ENCODE measurements at places on chromosomes 7 and 10.

- no peak for DNase-seq
Observed at GRCh38 chr7:43769281-43769680, 10.8 kb downstream of the BLVRA start.

- DNase-seq = no peak
Observed at GRCh38 chr7:131839967-131840690, 283.7 kb upstream of the PODXL start.

DNA sequence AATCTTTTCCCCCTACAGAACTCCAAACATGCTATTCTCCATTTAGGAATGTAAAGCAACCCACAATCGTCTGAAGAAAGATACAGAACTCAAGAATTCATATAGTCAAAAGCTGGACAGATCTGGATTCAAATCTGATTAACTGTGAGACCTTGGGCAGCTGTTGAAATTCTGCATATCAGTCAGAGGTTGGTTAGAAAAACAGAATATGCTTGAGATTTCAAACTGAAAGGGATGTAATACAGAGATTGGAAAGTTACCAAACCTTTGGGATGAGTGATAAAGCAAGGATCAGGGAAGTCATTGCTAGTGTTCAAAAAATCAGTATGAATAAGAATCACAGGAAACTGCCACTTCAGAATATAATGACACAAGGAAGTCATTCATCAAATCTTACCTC lies 406.6 kb downstream of the HTR7 start:
- no peak for DNase-seq

GRCh38 chr7:75646571-75647102 lies 92.1 kb downstream of the HIP1 start:
- no peak for DNase-seq

DNA sequence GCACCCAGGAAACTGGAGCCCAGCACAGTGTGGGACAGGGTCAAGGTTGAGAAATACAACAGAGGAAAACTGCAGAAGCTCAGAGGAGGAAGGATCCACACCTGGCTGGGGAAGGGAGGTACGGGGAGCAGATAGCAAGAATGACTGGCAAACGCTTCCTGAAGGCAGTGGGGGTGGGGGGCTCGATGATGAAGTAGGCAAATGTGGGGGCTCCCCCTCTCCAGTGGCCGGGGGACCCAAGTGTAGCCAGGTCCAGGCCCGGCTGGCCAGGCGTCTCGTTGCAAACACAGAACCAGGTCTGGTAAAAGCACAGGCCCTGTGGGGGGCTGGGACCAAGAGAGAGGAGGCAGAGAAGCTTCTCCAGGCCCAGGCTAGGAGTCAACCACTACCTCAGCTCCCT lies 7.7 kb downstream of the CHST15 start:
- no peak for DNase-seq

DNA sequence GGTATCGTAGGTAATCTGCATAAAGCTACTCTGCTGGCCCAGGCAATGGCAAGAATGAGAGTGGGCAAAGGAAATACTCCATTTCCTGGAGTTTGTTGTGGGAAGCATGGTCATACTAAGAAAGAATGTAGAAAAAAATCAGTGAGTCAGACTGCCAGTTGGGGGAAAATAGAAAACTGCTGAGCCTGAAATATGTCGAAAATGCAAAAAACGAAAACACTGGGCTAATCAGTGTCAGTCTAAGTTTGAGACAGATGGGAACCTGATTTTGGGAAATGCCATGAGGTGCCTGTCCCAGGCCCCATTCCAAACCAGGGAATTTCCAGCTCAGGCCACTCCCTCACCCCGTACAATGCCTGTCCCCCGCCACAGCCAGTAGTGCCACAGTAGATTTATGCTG lies 150.0 kb downstream of the ZNF33B start:
- DNase-seq = no peak

DNA sequence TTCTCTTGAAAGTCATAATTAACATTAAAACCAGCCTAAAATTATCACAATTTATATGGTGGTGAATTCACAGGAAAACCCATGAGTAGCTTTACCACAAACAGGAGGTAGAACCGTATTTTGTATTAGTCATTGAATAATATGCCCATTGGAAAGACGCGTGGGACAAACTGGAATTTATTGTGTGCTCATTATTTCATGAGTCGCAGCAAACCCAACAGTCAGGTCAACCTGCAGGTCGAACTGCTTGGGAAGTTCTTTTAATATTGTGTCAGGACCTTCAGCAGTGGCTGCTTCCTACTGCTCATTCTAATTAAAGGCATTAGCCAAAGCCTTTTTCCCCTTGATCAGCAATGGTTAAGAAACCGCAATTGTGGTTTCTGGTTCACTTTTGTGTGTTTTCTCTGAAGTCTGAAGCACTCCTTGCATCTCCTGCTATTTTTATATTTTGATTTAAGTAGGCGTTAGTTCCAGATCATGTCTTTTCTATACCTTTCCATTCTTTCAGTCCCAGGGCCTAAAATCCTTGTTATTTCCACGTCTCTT lies 100.1 kb downstream of the RAB11FIP2 start:
- DNase-seq = no peak

DNA sequence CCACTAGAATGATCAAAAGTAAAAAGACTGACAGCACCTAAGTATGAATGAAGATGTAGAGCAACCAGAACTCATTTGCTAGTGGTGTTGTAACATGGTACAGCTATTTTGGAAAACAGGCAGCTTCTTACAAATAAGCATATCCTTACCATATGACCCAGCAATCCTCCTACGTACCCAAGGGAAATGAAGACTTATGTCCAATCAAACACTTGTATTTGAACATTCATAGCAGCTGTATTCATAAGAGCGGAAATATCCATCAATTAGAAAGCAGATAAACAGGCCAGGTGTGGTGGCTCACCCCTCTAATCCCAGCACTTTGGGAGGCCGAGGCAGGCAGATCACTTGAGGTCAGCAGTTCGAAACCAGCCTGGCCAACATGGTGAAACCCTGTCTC lies 53.0 kb downstream of the KLRG2 start:
- no peak for DNase-seq

- DNase-seq = peak; percentile 84
Observed at GRCh38 chr7:30252885-30253795, 31.3 kb upstream of the ZNRF2 start.

- no peak for DNase-seq
Observed at GRCh38 chr10:62687230-62687748, 117.2 kb upstream of the ADO start.

DNA sequence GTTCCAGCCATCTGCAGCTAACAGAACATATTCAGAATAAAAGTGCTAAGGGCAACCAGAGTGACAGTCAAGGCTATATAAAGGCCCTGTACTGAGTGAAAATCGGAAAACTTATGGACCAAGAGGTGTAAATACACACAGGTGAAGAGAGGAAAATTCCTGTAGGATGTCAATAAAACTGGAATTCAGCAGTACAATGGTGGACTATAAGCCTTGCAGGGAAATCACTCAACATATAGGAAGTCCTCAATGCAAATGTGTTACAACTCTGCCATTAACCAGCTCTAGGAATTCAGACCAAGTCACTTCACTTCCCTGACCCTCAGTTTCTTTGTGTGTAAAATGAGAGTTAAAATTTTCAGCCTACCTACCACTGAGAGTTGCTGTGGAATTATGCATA lies 7.7 kb downstream of the USP6NL start:
- no peak for DNase-seq

DNA sequence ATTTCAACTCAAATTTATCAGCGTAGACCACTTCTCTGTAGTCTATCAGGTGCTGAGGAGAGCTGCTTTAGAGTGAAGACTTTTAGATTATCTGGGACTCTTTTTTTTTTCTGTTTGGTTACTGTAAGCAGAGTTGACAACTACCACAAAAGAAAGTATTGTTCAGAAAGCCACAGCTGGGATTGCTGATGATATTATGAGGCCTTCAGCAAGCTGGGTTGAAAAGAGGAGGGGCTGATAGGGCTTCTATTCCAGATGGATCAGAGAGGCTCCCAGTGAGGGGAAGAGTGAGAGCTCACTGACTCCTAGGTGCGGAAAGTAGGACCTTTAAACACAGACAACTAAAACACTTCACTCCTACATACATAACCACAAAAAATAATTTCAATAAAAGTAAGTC lies 188.5 kb upstream of the FERD3L start:
- no peak for DNase-seq

DNA sequence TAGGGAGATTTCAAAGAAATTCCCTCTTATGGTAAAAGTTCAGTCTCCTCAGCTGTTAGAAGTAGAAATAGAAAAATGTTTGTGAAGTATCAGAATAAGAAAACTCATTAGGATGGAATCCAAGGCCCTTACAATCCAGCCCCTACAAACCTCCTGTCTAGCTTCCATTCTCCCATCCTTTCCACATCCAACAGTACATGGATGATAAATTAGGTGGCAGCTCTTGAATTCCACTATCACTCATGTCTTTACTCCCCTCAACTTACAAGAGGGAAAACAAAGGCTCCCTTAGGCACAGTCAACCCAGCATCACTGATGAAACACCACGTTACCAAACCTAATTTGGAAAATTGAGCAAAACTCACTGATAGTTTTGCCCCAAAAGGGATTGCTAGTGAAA lies 23.0 kb downstream of the FAM13C start:
- DNase-seq = no peak

DNA sequence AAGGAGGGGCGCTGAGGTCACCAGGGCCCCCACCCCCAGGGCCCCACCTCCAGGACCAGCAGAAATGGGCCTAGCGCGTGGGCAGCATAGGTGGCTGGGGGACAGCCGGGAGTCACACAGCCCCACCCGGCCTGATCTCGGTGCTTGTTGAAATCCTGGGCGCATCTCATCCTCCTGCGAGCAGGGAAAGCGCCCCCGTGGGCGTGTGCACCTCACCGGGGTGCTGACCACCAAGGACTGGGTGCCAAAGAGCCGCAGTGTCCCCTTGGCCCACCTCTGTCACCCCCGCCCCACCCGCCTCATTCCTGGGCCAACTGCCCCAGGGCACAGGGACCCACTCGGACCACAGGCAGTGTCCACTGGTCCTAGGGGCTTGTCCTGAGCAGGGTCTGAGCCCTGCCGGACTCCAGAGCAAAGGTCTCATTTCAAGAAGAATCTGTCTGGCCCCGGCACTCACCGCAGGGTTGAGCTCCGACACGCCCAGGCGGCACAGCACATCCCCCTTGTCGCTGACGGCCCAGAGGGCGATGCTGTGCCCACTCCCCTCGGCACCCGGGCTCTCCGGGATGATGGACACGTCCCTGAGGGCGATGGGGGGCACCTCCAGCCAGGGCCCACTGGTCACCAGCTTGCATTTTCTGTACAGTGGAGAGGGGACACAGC lies 11.4 kb downstream of the BHLHA15 start:
- DNase-seq = no peak

DNA sequence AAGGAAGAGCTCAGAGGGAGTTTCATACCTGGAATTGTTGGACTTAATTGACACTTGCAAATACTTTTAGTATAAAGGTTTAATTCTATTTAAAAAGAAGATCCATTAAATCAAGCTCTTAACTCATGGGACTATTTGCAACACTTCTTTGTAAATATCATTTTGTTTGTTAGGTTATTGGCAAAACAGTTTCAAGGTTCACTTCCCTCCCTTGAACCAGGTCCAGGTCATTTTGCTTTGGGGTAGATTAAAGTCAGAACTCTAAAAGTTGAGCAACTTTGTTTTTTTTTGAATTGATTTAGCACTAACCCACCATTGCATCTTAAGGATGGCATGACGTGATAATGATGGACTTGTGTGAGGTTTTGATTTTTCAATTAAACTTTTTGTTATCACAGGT lies 45.9 kb downstream of the ZRANB1 start:
- no peak for DNase-seq

DNA sequence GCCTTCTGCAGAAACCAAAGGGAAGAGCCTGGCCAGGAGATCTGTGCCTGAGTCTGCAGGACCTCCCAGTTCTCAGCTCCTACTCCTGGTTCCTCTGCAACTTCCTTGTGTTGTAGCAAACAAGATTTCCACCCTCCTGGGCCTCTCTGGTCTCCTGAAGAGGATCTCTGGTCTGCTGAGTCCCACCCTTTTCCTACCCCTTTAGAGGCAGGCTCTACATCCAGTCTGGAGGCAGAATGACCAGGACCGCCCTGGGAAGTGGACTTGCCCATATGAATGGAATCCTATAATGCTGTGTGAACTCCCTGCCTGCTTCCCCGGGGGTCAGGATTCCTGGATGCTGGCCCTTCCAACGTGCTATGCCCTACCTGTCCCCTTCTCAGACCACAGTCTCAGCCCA lies 3.2 kb downstream of the DENND2A start:
- DNase-seq = no peak

DNA sequence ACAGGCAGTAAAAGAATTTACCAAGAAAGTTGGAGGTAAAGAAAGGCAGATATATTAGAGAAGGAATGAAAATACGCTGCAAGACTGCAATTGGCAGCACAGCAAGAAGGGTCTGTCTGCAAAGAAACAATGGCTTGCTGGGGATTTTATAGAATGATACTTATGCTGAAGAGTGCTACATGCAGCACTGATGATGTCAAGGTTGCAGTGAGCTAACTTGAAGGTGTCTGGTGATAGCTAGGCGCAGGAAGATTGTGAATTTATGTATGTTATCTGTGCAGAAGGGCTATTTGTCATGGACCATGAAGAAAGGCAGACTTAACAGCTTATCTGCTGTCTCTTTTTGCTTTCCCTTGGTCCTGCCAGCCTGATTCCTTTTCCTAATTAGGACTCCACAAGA lies 319.3 kb upstream of the KMT2E start:
- DNase-seq = no peak

DNA sequence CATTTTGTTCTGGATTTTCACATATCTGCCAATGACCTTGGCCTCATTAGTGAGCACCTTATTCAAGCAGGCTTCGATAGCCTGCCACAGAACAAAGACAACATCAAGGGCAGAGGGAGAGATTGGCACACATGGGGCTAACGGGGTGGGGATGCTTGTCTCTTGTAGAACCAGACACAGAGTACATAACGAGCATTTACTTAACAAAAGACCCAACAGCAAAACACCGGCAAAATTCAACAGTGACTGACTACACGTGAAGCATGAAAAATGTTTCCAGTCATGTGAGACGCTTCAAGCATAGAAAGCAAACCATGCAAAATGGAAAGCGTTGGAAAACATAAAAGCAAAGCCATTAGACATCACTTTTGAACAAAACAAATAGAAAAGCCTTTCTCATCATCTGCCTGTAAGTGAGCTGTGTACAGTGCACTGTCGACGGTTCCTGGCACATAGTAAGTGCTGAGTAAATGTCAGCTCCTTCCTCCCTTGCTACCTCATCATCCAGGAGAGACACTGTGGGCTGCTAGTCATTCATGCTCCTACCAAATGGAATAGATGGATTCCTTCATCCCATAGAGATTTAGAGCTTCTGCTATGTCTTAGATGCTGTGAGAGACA lies 134.4 kb upstream of the AGK start:
- no peak for DNase-seq

DNA sequence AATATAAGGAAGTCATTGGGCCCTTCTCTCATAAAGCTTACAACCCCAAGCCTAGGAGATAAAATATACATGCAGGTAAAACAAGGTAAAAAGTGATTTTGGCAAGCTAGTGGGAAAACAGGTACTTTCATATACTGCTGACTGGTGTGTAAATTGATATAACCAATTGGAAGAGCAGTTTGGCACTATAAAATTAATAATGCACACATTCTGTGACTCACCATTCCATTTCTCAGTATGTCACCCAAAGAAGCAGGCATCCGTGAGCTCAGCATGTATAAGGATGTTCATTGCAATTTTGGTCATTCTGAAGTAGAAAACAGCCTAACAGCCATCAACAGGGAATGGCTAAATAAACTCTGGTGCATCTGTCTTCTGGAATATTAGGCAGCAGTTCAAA lies 2.9 kb downstream of the MACROH2A2 start:
- no peak for DNase-seq

- DNase-seq = no peak
Observed at GRCh38 chr10:600234-600633, 89.2 kb downstream of the DIP2C start.

GRCh38 chr10:133418289-133418993 lies 6.0 kb downstream of the SPRN start:
- DNase-seq = no peak

GRCh38 chr10:21171936-21172541 lies 274.9 kb upstream of the NEBL start:
- DNase-seq = no peak
